ENCODE measurements at places on chromosomes 5 and 9. TPM values are rescaled to one million over a fixed set of nuclear protein-coding genes. Genes with fewer than 3 reads are reported as not detected.

Gene GALNT12
- total RNA-seq = 15.6 TPM

Gene SLC34A3
- total RNA-seq = not detected

Gene TEK
- 79.5 TPM for total RNA-seq

Gene TAF1L
- total RNA-seq = not detected

Gene STRBP
- total RNA-seq = 9.7 TPM

Gene IL3
- total RNA-seq = not detected

Gene SVEP1
- total RNA-seq = not detected

Gene KIF27
- total RNA-seq = 0.73 TPM

Gene PLK2
- 247 TPM for total RNA-seq

Gene ADAMTS16
- total RNA-seq = not detected

Gene ADCY2
- total RNA-seq = not detected

Gene TAS2R1
- not detected for total RNA-seq

Gene ADAMTS12
- 0.10 TPM for total RNA-seq

Gene DND1
- total RNA-seq = 0.10 TPM

Gene ARL14EPL
- total RNA-seq = 0.07 TPM

Gene FUT7
- not detected for total RNA-seq

Gene OBP2B
- total RNA-seq = not detected

Gene GMCL2
- total RNA-seq = not detected

Gene PNPLA7
- total RNA-seq = 0.34 TPM

Gene CDH10
- under 0.01 TPM for total RNA-seq

Gene ADGRD2
- not detected for total RNA-seq

Gene FAM169A
- total RNA-seq = 1.5 TPM

Gene CD14
- total RNA-seq = 0.60 TPM

Gene SLC6A3
- total RNA-seq = not detected

Gene ADAMTSL2
- not detected for total RNA-seq

Gene RORB
- not detected for total RNA-seq

Gene SLC36A2
- not detected for total RNA-seq

Measured in mammary microvascular endothelial cell (primary cell).